ENCODE measurements at places on chromosomes 2 and 18.

DNA sequence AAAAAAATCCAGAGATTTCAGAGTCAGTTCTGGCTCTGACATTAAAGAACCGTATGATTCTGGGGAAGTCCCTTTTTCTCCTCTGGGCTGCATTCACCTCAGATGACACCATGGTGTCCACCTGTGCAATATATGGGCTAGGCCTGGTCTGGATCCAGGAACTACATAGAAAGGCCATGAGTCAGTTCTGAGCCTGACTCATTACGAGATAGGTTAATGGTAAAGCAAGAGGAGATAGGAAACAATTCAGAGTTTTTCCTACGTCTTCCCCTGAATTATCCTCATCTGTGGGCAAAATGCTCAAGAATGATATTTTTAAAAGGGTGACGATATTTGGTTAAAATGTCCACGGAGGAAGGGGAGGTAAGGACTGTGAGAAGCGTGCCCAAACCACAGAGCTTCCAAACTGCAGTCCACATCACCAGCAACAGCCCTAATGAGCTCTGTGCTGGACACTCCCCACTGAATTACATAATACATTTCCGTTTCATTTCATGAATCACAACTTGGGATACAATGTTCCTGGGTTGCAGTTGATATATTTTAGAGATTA, 180.1 kb upstream of the OSR1 start:
- peak; percentile 77 for DNase-seq

DNA sequence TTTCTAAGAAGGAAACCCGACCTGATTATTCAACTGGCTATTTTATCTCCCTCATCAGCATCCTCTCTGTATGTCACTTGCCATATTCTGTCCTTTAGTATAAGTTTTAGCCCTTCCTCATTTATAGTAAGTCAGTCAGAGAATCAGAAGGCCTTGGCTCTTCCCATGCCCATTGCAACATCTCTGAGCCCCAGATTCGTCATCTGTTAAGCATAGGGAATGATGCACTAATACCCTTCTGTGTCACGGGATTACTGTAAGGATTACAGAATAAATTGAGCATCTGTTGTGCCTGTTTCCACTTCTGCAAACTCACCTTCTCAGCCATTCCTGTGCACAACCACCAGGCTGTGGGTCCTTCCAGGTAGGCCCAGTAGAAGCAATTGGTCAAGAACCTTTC, 258.1 kb upstream of the RAB12 start:
- DNase-seq, result no peak

DNA sequence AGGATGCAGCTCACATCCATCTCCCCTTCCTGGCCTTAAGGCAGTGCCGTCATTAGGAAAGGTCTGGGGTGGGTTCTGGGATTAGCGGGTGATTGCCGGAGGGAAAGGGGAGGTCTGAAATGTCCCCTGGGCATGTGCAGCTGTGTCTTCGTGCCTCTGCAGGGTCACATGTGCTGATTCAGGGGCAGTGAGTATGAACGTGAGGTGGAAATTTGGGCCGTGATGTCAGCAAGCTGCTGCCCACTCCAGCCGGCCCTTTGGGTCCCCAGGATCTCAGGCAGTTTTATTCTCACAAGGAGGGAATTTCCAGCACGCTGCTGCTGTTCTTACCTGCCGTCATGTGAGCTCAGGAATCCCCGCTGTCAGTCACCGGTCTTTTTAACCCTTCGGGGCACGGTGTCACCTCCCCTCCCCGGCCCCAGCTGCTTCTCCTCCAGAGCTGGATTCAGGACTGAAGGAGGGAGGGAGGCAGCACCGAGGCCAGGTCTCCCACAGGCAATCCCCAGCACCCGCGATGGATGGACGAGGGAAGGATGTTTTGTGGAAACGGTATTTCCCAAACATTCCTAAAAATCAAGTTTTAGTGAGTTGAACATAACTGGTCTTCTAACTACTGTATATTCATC, 23.5 kb downstream of the GPR35 start:
- no peak for DNase-seq

GRCh38 chr2:16552202-16552601, 113.4 kb downstream of the CYRIA start:
- DNase-seq, result no peak

DNA sequence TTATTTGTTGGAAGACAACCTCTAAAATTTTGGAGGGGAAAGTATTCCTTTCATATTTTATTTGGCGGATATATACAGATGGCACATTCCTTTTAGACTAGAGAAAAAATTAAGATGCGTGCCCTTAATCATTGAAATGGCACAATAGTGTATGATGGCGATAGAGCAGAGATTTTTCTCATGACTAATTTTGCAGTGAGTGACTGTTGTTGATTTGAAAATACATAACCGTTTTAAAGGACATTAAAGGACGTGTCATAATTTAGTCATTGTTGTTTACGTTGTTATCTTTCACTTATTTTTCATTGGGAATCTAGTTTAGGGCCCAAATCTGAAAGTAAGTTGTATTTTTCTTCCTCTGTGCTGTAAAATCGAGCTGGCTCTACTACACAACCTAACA, 61.7 kb downstream of the CERS6 start:
- DNase-seq, result no peak

GRCh38 chr18:28176698-28176947, 307 bp downstream of the CDH2 start:
- DNase-seq, result no peak

Measured in Calu3 (cell line).